ENCODE measurements at places on chromosomes 3 and 15.

GRCh38 chr3:105788593-105788992, 80.2 kb downstream of the CBLB start:
- no peaks in the 10 kb centered on the region for H3K27me3 ChIP-seq
- peaks cover 62% of the 10 kb centered on the region for H3K36me3 ChIP-seq
- DNase-seq: no peak

DNA sequence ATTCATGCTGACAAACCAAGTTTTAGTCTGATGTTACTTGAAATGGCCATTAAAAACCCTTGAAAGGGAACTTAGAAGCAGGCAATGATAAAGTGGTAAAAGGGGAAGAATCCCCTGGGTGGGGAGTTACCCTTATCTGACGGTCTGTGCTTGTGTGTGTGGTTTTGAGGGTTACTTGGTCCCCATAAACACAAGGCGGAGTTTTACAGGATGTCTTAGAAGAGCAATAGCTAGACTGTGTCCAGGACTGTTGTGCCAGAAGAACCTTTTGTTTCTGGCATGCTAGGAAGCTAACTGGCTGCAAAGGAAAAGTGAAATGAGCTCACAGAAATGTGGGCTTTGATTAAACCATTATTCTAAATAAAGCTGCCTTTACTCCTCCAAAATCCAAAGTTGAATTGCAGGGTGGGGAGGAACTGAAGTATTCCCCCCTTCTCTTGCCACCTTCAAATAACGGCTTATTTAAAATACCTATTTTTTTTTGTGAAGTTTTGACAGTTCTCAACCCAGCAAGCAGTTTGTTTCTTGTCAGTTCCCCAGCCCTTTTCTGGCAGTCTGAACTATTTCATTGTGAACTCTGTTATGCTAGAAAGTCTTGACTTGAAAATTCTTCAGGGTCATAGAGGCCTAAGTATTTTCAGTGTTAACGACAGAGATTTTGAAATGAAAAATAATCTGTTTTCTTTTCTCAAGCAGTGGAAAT, 443.5 kb downstream of the OTOL1 start:
- no peaks in the 10 kb centered on the region for H3K36me3 ChIP-seq
- H3K4me3 ChIP-seq: no peak overlapping the region
- no peak for DNase-seq
- no peaks in the 10 kb centered on the region for H3K4me1 ChIP-seq
- no peak overlapping the region for H3K27ac ChIP-seq
- H3K27me3 ChIP-seq: no peaks in the 10 kb centered on the region

DNA sequence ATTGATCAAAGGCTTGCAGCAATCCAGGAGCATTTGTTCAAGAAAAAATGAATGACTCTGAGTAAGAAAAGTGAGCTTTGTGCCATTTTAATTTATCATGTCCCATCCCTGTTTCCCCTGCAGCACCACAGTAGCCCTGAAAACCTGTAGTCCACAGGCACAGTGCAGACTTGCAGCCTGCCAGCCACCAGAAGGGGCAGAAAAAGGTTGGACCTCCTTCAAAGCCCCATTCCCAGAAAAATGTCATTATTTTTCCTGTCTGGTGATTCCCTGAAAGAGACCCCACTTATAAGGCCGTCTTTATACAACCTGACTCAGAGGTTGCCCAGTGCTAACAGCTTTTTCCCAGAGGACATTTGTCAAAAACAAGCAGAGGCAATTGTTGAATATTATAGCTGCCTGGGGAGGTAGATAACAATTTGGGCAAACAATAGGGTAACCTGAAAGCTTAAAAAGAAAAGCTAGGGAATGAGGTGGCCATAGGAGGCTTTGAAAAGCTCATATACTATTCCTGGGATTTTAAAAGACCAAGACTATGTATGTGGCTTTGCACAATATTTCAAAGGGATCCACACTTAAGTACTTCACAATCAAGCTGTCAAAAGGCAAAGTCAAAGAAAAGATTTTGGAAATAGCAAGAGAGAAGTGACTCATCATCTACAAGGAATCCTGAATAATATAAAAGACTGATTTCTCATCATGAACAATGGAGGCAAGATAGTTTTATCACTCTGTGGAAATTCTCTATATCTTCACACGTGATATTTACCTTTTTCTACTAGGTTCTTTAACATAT, 136.8 kb upstream of the PLXNA1 start:
- no peak for DNase-seq
- H3K4me3 ChIP-seq: no peak overlapping the region
- no peak overlapping the region for H3K27ac ChIP-seq
- peaks cover 2% of the 10 kb centered on the region for H3K36me3 ChIP-seq
- no peaks in the 10 kb centered on the region for H3K4me1 ChIP-seq

DNA sequence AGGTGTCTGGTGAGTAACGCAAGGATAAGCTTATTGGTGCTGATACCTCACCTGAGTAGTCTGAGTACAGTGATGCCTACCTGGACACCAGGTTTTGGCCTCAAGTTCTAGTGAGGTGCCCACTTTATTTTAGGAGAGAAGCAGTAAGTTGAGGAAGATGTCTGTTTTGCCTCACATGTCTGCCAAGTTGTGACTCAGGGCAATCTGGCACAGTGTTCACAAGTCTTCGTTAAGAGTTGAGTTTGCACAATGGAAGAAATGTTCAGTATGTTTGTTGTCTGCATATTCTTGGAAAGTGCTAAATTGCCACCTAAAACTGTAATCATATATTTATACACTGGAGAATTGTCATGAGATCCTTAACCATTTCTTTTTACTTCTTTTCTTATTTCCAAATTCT, 122.2 kb downstream of the KCNH8 start:
- H3K4me3 ChIP-seq: no peak overlapping the region
- no peaks in the 10 kb centered on the region for H3K36me3 ChIP-seq
- H3K27ac ChIP-seq: no peak overlapping the region
- no peaks in the 10 kb centered on the region for H3K27me3 ChIP-seq
- no peaks in the 10 kb centered on the region for H3K4me1 ChIP-seq
- no peak for DNase-seq

- H3K27me3 ChIP-seq: peaks cover 4% of the 10 kb centered on the region
- H3K36me3 ChIP-seq: no peaks in the 10 kb centered on the region
- peaks cover 3% of the 10 kb centered on the region for H3K4me1 ChIP-seq
- H3K4me3 ChIP-seq: no peak overlapping the region
- no peak overlapping the region for H3K27ac ChIP-seq
These were observed 110.9 kb downstream of the EDEM1 start for GRCh38 chr3:5298453-5298852.

DNA sequence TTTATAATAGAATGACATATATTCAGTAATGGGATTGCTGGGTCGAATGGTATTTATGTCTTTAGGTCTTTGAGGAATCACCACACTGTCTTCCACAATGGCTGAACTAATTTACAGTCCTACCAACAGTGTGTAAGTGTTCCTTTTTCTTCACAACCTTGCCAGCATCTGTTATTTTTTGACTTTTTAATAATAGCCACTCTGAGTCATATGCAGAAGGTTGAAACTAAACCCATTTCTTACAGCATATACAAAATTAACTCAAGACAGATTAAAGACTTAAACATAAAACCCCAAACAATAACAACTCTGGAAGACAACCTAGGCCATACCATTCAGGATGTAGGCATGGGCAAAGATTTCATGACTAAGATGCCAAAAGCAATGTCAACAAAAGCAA, 671.4 kb downstream of the AGBL1 start:
- no peak overlapping the region for H3K27ac ChIP-seq
- H3K4me1 ChIP-seq: no peaks in the 10 kb centered on the region
- H3K4me3 ChIP-seq: no peak overlapping the region
- H3K27me3 ChIP-seq: peaks cover 6% of the 10 kb centered on the region

DNA sequence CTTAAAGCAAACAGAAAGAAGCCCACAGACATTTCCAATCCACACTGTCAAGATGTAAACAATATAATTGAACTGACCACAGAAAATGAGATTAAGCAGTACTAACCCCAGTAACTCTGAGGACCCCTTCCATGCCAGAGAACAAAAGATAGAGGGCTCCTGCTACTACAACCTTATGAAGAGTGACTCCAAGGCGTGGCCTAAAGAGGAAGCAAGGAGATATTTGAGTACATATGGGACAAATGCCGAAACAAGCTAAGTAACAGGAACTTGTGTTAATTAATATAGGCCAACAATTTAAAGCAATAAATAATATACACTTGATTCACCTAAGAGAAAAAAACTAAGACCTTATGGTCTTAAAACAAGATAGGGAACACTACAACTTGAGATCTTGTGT, 25.0 kb upstream of the VPS39 start:
- H3K4me1 ChIP-seq: no peaks in the 10 kb centered on the region
- peaks cover 15% of the 10 kb centered on the region for H3K36me3 ChIP-seq
- no peak for DNase-seq
- no peaks in the 10 kb centered on the region for H3K27me3 ChIP-seq
- H3K4me3 ChIP-seq: no peak overlapping the region

Measured in activated naive CD8-positive, alpha-beta T cell treated with anti-CD3 and anti-CD28 coated beads for 36 hours (primary cell).